NCI-H2171 (cell line): ENCODE measurements at places on chromosomes 3 and 15.

DNA sequence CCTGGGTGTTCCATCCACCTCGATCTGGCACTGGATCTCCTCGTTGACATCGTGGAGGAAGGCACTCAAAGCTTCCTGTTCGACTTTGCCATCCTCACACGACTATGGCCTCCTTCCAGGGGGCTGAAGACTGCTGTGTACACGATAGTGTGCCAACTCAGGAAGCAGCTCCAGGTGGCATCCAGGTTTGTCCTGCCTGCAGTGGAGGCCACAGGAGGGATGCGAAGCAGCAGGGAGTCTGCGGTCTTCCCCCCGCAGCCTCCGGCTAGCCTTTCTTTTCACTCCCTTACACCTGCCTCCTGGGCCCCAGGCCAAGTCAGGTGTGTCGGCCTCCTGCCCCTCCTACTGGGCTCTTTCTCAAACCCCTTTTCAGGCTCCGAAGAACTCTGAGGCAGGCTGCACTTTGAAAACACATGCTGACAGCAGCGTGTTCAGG lies 32.2 kb downstream of the SYNM start:
- peak; percentile 68 for DNase-seq

DNA sequence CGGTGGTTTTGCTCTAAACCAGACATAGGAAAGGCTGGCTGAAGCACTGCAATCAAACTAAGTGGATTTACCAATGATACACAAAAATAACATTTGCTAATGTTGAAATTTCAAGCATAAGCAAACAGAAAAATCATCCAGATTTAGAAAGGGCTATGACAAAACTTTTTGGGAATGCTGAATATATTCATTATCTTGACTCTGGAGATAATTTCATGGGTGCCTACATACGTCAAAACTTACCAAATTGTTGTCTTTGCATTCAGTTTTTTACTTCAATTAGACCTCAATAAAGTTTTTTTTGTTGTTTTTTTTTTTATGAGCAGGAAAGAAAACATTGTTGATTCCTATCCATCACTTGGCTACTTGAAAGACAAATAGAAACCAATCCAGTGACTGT lies 140.8 kb downstream of the NR2E3 start:
- no peak for DNase-seq

DNA sequence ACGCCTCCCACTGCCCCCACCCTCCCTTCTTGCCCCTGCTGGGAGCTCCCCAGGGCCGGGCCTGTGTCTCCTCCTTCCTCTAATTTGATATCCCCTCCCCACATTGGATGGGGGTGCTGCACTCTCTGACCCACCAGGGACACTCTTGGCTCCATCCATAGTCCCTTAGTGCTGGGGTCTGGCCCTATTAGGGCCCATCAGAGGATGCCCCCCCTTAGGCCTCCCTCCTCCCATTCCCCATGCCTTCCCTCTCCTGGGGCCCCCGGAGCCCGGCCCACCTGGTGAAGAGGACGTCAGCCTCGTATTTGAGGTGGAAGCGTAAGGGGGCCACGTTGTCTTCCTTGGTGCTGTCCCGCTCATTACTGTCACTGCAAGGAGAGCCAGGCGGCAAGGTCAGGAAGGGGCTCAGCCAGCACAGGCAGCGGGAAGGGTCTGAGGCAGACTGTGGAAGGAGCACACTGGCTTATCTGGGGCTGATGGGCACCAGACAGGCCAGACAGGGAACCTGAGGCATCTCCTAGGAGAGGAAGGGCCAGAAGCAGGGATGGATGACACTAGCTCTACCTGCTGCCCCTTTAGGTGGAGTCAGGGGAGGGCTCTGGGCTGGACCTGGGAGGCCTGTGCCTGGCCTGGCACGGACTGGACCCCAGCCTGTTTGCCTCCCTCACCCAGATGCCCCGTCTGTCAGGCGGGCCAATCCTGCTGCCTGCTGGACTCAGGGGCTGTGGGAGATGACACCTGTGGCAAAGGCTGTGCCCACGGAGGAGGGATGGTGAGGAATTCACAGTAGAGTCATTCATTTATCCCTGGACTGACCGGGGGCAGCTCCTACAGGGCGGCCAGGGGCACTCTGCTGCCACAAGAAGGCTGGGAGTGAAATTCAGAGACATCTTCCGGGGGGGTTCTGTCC lies 36.2 kb downstream of the FEM1B start:
- DNase-seq: no peak

GRCh38 chr3:127964053-127964452 lies 49.0 kb downstream of the KBTBD12 start:
- DNase-seq: peak; percentile 83

DNA sequence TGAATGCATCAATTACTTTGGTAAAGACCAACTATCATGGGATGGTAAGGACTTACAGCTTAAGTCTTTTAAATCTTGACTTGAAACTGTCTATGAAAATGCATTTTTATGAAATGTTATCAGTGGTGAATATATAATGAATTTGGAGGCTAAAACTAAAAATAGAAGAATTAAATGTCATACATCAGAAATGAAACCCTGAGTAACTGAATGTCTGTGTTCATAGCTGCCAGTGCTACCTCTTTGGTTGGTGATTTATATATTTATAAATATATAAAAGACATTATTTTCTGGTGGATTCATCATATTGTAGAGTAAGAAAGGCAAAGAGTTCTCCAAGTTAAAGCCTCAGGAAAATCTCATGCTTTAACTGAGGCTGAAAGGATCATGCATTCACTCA lies 12.2 kb downstream of the SLC12A6 start:
- DNase-seq: no peak

- DNase-seq: no peak
Measured at GRCh38 chr3:168647582-168647981, 551.9 kb upstream of the GOLIM4 start.

DNA sequence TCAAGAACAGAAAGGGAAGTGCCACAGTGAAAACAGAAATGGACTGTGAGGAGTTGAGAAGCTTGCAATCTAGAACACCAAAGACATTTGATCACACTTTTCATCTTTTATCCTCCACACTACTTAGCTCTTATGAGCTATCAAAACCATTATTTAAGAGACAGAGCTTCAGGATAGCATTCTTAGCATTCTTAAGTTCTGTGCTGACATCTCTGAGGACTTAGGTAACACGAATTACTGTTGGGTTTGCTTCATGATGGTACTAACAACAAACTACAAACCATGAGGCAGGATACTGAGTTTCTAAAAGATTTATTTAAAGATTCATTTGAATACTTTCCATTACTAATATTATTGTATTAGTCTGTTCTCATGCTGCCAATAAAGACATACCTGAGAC lies 1038.6 kb downstream of the TUSC7 start:
- no peak for DNase-seq

DNA sequence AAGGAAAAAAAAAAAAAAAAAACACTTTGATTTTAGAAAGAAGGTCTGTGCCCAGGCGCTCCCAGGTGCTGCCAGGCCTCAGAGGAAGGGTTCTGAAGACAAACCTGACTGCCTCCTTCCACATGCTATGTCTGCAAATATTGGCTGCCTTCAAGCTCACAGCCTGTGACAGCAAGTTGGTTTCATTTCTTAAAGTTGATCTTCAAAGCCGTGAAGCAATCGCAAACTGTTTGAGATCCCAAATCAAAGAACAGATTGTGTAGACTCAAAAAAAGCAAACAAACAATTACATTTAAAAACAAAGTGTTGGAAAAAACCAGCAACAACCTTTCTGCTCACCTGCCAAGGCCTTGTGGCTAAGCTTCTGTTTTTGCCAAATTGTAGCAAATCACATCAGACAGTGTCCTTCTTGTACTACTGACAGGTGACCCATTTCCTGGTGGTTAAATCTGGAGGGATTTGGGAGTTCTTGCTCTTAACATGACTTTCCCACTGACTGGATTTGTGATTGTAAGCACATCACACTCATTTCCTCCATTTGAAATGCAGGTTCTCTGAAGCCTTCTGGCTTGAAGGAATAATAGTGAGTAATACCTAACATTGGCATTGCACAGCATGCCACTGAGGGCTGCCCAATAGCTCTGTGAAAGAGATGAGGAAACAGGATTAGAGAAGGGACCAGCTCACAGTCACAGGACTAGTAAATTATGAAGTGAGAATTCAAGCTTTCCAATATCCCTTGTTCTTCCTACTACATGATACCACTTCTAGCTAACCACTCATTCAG lies 502.4 kb downstream of the LPP start:
- DNase-seq: no peak

DNA sequence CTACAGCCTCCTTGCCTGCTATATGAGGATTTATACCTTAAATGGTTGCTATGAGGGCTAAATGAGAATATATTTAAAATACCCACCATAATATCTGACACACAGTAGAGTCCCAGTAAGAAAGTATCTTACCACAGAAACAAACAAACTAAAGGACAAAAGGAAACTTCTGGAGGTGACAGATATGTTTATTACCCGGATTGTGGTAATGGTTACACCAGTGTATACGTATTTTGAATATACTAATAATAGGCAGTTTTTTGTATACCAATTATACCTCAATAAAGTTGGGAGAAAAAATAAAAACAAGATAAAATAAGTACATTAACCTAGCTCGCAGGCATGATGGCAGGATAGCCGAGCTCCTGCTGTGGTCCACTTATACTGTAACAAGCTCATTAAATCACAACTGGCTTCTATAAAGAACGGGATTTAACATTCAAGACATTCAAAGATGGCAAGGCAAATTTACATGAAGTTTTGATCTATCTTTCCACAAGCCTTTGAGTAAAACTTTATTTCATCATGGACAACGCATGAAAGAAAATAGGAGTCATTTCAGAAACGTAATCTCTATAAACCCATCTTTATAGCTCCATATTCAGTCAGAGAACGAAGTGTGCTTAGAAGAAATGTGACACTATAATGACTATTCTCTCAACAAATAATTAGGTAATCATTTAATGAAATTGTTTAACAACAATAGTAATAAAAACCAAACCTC lies 1.5 kb downstream of the RPN1 start:
- DNase-seq: no peak

GRCh38 chr3:76245073-76245472 lies 459.7 kb upstream of the ZNF717 start:
- DNase-seq: no peak

DNA sequence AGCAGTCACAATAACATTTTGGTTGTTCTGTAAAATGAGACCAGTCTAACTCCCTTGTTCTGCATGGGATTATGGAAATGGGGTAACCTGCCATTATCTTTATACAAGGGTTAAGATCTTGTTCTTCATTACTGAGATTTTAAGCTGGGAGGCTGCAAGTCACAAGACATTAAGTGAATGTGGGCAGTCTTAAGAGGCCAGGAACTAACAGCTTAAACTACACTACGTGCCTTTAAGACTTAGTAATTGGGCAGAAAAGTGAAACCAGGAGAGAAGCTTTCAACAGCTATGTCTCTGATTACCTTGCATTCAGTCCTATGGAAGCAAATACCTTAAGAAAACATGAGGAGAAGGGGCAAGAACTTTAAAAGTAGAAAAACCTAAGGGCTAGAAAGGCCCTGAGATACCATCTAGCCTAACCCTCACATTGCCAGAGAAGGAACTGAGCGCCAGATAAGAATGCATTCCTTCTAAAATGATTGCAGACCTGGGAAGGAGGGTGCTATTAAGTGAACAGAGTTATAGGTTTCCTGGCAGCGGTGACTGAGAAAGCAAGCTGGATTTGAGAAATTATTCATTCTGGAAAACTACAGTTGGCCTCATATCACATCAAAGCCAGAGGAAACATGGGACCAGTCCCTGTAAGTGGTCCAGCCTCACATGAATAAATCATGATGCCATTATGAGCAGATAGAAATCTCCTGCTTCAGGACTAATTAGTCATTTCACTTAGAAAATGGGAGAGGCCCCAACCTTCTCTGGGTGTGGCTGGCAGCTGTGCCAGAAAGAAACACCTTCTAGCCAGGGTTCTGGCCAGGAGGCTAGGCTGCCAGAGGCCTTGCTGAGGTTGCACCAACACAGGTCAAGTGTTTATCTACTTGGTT lies 32.9 kb downstream of the DAPK2 start:
- no peak for DNase-seq

DNA sequence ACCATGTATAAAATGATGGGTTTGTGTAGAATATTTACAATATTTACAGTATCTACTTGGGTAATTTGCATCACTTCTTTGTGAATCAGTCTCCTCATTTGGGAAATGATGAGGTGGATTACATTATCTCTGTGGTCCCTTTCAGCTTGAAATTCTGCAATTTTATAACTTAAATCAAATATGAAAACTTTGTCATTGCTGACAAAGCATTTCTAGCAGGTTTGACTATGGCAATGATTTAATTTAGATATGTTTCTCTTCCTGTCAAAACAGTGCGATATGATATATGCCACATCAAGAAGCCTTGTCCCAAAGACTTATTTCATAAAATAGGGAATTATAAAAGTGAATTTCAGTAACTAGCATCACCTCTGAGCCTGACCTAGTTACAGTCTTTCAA lies 315.8 kb upstream of the MEIS2 start:
- DNase-seq: no peak

GRCh38 chr15:90300988-90301706 lies 35.7 kb downstream of the NGRN start:
- no peak for DNase-seq

DNA sequence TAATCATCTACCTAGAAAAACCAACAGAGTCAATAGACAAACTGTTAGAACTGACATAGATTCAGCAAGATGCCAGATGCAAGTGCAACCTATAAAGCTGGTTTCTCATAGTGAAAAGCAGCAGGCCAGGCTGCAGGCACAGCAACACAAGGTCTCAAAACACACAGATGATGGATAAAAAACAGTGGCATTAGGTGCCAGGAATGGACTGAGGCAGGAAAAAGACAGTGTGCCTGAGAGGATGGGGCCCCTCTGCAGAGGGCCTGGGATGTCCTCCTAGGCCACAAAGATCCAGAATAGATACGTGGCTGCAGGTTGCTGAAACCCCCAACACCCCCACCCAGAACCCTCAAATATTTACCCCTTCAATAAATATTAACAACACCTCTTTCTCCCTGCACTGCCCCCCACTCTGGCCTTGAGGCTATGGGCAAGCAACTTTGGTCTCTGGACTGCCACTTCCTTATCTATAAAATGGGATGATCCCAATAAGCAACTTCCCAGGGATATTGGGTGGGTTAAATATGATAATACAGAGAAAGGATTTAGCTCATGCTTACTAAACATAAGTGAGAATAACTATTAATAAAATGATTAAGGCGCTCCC lies 35.2 kb upstream of the FGD5 start:
- DNase-seq: no peak

GRCh38 chr15:50209809-50210208 lies 27.8 kb downstream of the SLC27A2 start:
- DNase-seq: no peak

- DNase-seq: no peak
Measured at GRCh38 chr3:126461450-126462070, 14.1 kb downstream of the ZXDC start.

GRCh38 chr3:126202276-126202675 lies 21.9 kb upstream of the ALDH1L1 start:
- DNase-seq: no peak

GRCh38 chr3:99413504-99413903 lies 224.9 kb upstream of the COL8A1 start:
- DNase-seq: no peak

GRCh38 chr15:59522988-59523461 lies 85.0 kb downstream of the FAM81A start:
- peak; percentile 26 for DNase-seq

DNA sequence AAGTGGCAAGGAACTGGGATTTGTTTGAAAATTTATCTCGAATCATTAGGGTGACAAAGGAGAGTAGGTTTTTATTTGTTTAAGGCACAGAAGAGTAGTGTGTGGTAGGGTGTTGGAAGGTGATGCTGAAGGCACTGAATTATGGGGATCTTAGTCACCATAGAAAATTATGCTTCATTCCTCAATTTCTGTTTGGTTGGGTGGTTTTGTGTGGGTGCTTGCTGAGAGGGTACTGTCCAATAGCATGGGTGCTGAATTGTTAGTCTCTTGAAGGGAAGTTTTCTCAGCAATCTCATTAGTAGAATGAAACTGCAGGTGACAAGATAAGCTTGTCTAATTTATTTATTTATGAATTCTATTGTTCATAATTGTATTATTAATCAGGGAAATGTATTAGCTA lies 610.9 kb downstream of the AGBL1 start:
- no peak for DNase-seq
